ENCODE measurements at places on chromosomes 2 and 18.

DNA sequence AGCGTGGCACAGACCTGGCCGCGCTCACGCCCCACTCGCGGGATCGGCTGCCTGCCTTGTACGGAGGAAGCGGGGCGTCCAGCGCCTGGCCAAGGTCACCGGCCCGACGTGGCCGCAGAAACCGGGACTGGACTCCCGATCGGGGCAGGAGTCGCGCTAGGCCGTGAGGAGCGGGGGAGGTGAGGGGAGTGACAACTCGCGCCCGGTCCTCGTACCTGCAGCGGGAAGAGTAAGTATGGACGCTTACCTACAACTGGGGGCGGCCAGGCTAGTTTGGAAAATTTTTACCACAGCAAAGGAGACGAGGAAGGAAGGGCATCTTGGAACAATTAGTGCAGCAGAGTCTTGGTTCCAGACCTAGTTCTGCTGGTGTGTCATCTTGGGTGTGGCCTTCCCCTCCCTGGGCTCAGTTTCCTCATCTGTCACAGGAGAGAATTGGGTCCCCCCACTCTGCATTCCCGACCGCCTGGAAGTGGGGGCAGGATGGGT is 693 bp downstream of the UBE2F start:
- DNase-seq, result no peak

DNA sequence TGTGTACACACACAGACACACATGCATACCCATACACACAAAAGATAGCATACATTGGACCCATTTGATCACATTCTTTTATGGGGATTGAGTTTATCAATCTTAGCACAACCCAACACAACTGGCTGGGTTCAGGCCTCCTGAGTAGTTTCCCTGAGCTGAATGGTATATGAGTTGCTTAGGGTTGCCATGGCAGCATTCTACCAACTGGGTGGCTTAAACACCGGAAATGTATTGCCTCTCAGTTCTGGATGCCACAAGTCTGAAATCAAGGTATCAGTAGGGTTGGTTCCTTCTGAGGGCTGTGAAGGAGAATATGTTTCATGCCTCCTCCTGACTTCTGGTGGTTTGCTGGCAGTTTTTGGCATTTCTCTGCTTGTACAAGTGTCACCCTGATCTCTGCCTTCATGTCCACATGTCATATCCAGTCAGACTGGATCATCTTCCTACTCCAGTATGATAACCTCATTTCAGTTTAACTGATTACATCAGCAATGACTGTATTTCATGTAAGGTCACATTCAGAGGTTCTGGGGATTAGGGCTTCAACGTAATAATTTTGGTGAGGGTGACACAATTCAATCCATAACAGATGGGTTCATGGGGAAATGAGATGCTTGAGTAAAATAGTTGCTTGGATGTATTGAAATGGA is 212.7 kb downstream of the KCNE4 start:
- no peak for DNase-seq

DNA sequence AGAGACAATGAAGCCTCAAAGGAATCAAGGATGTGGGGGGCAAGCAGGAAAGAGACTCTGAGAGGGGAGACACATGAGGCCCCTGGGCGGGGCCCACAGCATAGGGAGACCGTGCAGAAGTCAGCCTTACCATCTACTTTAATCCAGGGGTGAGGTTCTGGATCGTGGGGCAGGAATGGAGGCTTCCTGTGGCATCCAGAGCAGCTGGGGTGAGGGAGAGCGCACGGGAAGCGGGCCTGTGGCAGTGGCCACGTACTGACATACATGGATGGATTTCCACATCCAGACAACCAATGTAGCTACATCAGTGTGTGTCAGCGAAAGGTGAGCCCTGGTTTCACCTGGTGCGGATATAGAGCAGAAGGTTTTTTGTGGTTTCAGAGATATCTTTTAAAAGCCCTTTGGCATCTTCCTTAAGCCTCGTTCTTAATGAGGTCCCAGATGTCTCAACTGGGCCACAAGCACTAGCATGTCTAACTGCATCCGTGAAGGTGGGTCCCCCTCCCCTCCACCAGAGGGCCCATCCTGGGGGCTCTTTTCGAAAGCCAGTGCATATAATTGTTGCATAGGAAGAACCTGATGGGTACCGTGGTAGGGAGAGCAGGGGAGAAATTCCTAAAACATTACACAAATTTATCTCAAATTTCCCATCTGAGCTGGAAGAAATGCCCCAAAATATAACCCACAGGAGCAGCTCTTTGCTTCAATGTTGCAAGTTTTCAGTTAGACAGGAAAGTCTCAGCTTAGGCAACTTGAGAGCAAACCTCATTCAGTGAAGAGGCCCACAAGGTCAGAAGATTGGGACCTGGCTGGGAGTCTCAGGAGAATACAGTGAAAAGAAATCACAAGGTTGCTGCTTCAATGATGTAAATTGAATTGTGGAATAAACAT is 90.9 kb downstream of the SP3 start:
- DNase-seq, result no peak

- no peak for DNase-seq
These were observed 31.3 kb downstream of the LANCL1 start for GRCh38 chr2:210445116-210445707.

DNA sequence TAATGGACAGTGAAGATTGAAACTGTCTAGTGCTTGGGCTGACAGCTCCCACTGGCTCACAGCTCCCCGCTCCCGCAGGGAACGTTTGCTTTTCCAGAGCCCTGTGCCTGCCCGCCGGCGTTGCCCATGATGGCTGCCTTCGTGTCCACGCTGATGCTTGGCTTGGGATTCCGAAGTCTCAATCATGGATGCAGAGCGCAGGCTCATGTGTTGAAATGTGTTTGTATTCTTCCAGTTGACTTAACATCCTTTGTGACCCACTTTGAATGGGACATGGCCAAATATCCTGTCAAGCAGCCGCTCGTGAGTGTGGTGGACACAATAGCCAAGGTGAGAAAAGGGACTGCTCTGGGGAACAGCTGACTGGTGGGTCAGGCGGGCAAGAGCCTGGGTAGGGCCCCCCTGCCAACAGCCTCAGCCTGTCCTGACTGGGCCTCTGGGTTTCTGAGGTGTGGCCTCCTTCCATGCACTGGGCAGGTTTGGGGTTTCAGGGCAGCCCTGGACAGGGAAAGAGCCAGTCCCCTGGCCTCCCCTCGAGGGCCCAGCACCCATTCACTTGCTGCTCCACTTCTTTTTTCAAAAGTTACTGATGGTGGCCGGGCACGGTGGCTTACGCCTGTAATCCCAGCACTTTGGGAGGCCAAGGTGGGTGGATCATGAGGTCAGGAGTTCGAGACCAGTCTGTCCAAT is 42.8 kb downstream of the ATP6V1C2 start:
- DNase-seq, result no peak

DNA sequence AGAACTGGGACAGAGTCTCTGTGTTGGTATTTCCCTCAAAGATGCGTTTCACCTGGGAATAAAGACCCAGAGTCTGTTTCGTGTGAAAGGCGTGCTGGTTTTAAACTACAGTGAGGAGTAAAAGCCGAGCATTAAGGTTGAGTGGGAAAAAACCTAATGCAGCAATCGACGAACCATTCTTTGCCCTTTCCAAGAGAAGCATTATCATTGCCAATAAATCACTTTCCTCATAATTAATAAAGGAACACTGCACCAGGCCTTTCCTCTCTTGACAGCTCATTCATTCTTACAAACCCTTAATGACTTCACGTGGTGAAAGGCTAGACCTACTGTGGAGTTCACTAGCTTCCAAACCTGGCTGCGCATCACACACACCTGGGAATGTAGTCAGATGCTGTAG is 896 bp upstream of the SLC8A1 start:
- no peak for DNase-seq

DNA sequence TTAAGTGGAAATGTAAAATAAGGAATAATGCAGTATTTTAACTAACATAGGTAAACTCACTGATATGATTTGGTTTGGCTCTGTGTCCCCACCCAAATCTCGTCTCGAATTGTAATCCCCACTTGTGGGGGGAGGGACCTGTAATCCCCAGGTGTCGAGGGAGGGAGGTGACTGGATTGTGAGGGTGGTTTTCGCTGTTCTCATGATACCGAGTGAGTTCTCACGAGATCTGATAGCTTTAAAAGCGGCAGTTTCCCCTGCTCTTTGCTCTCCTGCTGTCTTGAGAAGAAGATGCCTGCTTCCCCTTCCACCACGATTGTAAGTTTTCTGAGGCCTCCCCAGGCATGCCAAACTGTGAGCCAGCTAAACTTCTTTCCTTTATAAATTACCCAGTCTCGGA is 109.4 kb upstream of the LYPD6 start:
- no peak for DNase-seq
